Activated CD4-positive, alpha-beta T cell treated with anti-CD3 and anti-CD28 coated beads, Interleukin-2, amount 10 ng/mL, durations not matched to agents 24 days and 14 days (primary cell): ENCODE measurements at places on chromosomes 6 and 20. TPM values are rescaled to one million over a fixed set of nuclear protein-coding genes. Genes with fewer than 3 reads are reported as not detected.
A peak's percentile ranks its signal among the peaks of the same experiment; 100 is the strongest.

TREM1 gene
- total RNA-seq: 0.43 TPM in 1 of 2 replicates, not detected in the other

MLIP gene
- total RNA-seq: not detected in 2 replicates

CRYBG1 gene
- total RNA-seq: 9.3 and 10.0 TPM in 2 replicates

NMBR gene
- not detected in 2 replicates for total RNA-seq

OPRL1 gene
- 0.23 and 0.28 TPM in 2 replicates for total RNA-seq

HLA-DOA gene
- 0.21 and 0.38 TPM in 2 replicates for total RNA-seq

ELOVL2 gene
- total RNA-seq: not detected in 2 replicates

PAK5 gene
- not detected in 2 replicates for total RNA-seq

PLN gene
- not detected in 2 replicates for total RNA-seq

ENPP5 gene
- total RNA-seq: not detected in 2 replicates

- no peak for DNase-seq
These were observed 4.4 kb downstream of the HLA-DQB1 start for GRCh38 chr6:32662099-32662498.

- DNase-seq: no peak
These were observed 365.1 kb upstream of the SOX4 start for GRCh38 chr6:21228411-21228810.

- DNase-seq: no peak
These were observed 29.9 kb downstream of the KIF13A start for GRCh38 chr6:17957498-17957897.

- DNase-seq: peak; percentile 97
These were observed at the start of gene ZNF341 for GRCh38 chr20:33731693-33732165. TSS of gene ZNF341 (plus strand) at chr20:33731996. CDS start at chr20:33732022, 26 bp downstream.

- peak; percentile 85 for DNase-seq
These were observed 715 bp downstream of the SOX12 start for GRCh38 chr20:325889-326644.

- no peak for DNase-seq
These were observed 104.3 kb downstream of the EDN3 start for GRCh38 chr20:59404749-59405148.

- no peak for DNase-seq
These were observed 31.0 kb downstream of the RIN2 start for GRCh38 chr20:19789009-19789408.

DNA sequence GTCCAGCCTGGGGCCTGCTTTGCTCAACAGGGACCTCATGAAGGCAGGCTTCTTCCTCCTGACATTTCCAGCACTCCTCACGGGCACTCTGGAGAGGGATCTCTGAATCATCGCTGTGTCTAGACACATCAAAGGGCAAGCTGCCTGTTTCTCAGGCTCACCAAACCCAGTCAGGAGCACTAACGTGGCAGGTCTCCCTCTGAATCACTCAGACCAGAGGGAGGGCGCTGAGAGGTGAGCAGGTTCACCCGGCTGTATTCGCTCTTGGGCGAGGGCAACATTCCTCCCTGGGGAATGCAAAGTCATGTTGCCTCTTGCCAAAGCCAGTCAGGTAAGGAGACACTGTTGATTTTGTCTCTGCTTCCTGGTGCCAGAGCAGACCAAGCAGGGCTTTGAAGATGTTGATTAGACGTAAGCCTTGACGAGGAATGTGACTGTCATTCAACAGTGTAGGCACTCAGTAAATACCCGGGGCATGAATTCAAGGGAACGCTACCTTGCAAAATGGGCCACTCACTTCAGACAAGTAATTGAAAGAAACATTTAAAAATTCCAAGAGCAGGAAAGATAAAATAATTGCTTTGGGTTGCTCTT, 50.1 kb downstream of the CYP24A1 start:
- no peak for DNase-seq

DNA sequence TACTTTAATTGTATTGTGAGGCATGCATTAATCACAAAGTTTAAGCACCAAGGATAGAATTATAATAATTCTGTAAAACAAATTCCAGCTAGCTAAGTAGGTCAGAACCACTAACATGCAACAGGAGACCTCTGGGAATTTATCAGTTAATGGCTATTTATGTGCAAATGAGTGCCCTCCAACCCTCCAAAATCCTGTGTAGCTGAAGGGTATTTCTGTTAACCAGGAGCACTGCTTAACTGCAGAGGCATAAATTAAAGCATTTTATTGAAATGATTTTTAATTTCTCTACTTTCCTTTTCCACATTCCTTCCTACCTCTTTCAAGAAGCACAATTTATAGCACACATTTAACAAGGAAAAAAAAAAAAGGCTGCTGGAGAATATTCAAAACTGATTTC, 77.0 kb downstream of the MMS22L start:
- DNase-seq: no peak

GRCh38 chr6:154984146-154984545, 11.0 kb upstream of the TIAM2 start:
- no peak for DNase-seq

DNA sequence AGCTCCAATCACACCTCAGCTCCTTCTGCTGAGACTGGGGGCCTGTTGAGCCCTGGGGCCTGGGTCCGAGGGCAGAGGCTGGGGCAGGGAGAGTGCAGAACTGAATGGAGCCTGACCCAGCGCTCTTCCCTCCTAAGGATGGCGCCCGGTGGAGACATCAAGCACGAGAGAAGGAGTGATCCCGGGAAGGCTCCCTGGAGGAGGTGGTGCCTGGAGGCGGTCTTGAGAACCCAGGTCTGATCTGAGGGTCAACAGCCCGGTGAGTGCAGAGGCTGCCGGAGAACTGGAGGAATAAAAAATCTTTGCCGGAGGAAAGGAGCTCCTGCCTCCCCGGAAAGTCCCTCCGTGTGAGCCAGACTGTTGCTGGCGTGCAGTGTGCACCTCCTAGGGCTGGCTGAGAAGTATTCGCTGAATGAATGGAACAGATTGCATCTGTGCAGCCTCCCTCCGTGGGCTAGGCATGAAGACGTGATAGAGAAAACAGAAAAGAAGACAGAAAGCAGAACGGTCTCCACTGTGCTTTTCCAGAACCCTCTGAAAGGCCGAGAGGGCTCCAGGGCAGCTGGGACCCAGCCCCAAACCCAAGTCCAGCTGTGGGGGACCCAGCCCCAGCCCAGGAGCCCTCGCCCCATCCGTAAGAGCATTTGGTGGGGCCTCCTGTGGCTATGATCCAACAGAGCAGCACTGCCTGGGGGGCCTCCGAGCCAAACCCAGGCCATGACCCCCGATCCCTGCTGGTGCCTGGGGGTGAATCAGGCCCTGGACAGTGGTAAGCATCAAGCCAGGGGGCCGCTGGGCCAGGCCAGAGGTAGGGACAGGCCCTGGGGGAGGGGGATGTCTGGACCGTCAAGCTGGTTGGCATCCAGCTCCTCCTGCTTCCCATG, 6.9 kb upstream of the HRH3 start:
- no peak for DNase-seq

DNA sequence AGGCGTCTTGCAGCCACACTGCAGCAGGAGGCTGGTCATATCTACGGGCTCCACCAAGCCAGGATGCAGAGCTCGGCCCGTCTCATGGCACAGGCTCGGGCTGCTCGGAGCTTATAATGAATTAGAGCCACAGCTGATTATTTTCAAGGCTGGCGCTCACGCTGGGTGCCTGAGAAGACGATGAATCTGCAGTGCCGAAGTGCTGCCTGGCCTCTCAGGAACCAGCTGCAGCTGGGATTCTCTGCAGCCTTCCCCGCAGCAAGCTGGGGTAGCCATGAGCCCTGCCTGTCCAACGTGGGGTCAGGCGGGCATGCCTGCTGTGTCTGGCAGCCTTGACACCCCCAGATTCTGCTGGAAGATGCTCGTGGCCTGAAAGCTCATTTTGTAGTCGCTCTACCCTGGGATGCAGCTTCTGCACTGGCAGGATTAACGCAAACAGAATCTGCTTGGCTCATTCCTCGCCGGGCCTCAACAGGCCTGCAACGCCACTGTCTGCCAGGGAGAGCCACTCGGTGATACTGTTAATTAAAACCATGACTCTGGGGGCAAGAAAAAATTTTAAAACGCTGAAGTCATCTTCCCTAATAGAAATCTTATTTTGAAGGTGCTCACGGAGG, 104.3 kb downstream of the CDH26 start:
- no peak for DNase-seq

DNA sequence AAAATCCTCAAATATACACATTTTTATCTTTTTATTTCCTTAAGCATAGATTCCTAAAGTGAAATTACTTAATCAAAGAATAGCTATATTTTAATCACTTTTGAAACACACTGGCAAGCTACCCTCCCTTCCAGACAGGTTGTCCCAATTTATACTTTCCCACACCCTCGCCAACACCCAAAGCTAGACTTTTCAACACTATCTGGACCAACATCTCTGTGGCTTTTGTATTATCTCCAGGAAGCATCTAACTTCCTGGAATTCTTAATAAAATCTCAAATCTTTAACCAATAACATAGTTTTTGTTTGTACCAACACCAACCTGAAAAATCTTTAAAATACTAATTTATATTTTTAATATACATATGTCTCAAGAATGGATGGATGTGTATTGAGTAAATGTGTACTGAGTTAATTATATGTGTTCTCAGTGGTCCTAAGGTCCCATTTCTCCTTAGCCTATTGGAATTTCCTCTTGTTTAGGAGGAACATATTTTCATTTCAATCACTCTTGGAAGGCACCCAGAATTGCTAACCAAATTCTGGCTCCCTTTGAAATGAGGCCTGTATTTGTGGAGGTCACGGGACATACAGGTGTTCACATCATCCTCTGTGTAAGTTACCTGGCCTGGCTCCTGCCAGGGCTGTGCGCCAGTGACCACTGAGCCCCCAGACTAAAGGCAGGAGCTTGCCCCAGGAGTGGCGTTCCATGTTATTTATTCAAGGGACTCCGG, 17.4 kb upstream of the GFOD1 start:
- DNase-seq: no peak

- no peak for DNase-seq
These were observed 32.3 kb downstream of the SYNJ2 start for GRCh38 chr6:158013904-158014504.

DNA sequence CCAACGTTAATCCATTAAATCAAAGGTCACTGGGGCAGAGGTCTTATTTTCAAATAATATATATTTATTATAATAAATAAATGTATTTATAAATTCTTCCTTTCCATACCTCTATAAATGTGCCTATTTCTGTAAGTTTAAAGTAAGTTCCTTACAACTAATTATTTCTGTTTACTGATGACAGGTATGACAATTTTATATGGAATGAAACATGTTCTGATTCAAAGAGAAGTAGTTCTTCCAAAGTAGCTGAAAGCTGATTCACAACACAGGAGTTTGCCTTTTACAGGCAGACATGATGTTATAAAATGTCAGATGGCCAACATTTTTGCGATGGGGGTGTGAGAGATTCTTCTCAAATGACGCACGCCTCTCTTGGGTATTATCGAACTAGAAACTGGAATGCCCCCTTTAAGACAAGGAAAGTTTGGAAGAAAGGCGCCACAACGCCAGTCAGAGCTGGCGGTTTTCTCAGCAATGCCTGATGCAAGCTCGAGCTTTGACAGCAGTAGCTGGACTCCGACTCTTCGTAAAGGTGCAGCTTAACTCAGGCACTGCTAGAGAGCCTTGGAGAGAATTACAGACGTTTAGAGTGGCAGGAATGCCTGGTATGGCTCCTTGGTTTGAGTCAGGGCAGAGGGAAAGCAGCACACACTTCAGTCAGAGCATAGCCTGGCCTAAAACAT, 92.1 kb downstream of the FOXC1 start:
- no peak for DNase-seq

- DNase-seq: no peak
These were observed 27.3 kb upstream of the LAMA2 start for GRCh38 chr6:128855581-128856085.

GRCh38 chr6:110646951-110647910, 168.0 kb downstream of the CDK19 start:
- DNase-seq: no peak

DNA sequence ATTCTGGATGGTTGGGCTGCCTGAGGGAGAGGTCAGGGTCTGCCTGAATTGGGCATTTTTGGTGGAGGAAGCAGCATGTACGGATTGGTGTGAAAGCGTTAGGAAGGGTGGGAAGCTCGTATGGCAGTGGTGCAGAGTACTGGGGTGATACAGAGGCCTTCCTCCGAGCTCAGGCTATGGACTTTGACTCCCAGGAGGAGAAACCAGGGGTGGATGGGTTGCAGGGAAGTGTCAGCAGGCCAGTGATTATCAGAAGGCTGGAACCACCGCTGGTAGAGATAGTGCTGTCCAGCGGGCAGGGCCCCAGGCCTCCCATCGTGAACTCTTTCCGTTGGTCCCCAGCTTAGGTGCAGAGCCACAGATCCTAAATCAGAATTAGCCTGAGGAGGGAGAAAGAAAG, 5.3 kb downstream of the WFDC5 start:
- DNase-seq: no peak

- DNase-seq: no peak
These were observed 22.9 kb upstream of the PAX1 start for GRCh38 chr20:21682521-21682954.

- DNase-seq: no peak
These were observed 11.3 kb downstream of the CST7 start for GRCh38 chr20:24960302-24960801.

- no peak for DNase-seq
These were observed 7.0 kb downstream of the BTN3A1 start for GRCh38 chr6:26408828-26409730.

DNA sequence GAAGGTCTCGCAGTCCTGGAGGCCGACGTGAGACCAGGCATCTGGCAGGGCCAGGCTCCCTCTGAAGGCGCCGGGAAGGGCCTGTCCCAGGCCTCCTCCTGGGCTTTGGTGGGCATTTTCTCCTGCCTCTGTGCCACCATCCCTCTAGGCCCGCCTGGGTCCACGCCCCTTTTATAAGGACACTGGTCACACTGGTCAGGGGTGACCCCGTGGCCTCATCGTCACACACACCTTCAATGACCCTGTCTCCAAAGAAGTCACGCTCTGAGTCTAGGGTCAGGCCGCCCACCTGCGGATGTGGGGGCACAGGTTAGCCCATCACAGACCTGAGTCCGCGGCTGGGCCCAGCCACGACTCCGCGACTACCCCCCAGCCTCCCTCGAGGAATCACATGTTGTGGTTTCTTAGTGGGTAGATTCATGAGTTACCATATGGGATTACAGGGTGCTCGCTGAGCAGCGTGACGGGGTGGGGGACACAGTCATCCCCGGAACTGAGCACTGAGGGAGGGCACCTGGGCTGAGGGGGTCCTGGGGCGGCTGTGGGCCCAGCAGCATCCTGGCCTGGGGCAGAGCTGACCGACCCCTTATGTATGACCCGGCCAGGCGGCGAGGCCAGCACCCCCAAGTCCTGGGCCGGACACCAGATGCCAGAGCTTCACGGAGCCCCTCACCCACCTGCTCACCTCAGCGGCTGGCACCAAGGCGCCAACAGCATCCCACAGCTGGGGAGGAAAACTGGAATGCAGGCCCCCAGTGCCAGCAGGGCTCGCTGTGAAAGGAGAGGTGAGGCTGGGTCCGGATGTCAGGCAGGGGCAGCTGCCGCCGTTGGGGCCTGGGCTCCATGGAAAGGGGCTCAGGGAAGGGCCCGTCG, 115.9 kb downstream of the DLL1 start:
- DNase-seq: peak; percentile 28
